ENCODE measurements at places on chromosomes 5 and 9.

- peak; percentile 40 for DNase-seq
Measured at GRCh38 chr5:6772886-6773285, 59.7 kb downstream of the TENT4A start.

DNA sequence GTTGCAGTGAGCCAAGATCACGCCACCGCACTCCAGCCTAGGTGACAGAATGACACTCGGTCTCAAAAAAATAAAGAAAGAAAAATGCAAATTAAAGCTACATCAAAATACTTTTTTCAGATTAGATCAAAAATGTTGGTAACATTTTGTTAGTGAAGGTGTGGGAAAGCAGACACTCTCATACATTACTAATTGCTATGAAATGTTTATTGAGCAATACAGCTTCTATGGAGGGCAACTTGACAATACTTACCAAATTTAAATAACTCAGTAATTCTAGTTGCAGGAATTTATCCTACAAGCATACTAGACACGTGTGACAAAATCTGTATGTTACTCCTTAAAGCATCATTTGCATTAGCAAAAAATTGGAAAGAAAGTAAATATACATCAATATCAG lies 4.1 kb downstream of the TRIM23 start:
- no peak for DNase-seq

GRCh38 chr5:56625541-56625940 lies 189.8 kb upstream of the MAP3K1 start:
- no peak for DNase-seq

DNA sequence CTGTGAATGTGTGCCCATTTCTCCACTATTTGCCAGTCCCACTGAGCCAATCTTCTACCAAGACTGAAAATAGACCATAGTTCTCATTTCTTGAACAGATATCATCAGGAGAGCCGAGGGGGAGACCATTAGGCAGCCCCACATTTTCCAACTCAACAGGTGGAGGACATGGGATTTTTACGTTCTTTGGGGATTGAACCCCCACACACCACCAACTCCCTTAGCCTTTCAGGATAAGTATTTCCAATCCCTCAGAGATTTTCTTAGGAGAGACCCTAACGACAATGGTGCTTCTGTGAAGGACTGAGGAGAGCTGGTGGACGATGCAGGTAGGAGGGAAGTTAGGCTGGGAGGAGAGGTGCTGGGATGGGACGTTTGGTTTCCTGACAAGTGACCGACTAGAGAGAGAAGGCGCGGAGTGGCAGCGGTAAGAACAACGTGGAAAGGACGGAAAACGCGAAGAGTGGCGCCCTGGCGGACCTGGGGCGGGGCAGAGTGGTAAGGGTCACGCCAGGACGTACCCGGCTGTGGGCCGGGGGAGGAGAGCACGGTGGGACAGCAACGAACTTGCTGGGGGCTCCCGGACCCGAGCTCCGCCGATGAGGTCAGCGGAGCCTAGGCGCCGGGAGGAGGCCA lies 681 bp upstream of the CHSY3 start:
- no peak for DNase-seq

DNA sequence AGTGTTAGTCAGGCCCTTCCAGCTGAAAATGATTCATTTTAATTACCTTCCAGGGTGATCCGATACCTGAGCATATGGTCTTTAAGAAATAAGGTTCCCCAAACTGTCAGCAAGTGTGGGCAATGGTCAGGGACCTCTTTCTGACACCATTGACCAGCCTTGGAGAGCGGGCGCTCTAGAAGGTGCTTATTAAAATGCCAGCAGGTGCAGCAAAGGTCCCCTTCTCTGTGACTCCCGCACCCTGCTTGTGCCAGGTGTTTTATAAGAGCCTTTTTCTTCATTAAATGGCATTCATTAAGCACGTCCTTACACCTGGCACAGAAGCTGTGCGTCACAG lies 85.3 kb downstream of the MVB12B start:
- DNase-seq, result peak; percentile 35

- DNase-seq, result no peak
Measured at GRCh38 chr9:708551-709432, 132.7 kb upstream of the DMRT1 start.

GRCh38 chr9:32423371-32423770 lies 38.9 kb downstream of the ACO1 start:
- no peak for DNase-seq

DNA sequence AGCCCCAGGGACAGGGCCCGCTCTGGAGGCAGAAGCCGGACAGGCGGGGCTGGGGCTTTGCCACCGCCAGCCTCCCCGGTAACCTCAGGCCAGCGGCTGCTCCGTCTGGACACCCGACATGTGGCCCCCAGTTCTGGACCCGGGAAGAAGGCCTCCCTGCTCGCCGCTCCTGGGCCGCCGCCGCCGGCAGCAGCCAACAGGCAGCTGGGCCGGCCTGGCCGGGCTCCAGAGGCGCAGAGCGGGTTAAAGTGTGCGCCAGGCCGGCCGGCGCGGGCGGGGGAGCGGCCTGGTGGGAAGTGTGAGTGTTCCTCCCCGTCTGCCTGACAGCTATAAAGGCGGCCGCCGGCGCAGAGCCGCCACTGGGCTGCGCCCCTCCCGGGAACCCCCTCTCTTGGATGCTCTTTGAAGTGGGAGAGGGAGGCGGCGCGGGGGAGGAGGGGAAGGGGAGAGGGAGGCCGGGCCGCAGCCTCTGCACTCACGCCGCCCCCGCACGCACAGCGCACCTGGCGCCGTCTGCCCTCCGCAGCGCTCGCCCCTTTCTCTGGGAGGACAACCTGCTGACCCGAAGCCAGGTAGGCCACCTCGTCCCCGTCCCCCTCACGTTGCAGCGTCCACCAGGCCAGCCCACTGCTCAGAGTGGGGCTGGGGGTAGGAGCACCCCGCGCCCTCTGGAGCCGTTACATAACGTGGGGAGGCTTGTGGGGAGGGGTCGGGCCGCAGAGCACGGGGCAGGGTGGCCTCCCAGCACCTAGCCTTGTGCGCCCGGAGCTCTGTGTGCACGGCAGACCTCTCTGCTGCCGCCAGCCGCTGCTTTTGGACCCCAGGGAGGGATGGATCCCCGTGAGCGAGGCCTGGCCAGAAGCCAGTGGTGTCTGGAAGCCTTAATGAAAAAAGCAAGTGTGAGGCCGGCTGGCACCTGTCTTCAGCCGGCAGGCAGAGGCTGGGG lies at the start of gene ADAMTSL2:
Gene ADAMTSL2 (plus strand): TSS at position 359 of the 946 bp plus-strand sequence. CDS start 2,009 bp downstream, outside the sequence.
- DNase-seq, result peak; percentile 86

DNA sequence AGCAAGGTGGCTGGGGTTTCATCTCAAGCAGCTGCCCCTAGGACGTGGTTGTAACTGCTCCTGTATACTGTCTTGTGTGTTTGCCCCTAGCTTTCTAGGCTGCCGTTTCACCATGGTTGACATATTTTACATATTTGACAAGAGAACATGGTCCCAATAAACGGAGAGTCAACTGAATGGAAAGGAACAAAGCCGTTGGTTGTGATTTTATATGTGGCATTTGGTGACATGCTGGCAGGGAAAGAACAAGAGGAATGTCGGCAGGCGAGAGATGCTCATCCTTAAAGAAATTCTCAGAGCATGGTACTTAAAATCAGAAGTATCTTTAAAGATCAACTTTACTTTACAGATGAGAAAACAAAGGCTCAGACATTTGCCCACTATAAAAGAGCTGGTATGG lies 11.8 kb downstream of the ZNF366 start:
- no peak for DNase-seq

- no peak for DNase-seq
Measured at GRCh38 chr9:121283856-121284732, 16.1 kb downstream of the GSN start.

DNA sequence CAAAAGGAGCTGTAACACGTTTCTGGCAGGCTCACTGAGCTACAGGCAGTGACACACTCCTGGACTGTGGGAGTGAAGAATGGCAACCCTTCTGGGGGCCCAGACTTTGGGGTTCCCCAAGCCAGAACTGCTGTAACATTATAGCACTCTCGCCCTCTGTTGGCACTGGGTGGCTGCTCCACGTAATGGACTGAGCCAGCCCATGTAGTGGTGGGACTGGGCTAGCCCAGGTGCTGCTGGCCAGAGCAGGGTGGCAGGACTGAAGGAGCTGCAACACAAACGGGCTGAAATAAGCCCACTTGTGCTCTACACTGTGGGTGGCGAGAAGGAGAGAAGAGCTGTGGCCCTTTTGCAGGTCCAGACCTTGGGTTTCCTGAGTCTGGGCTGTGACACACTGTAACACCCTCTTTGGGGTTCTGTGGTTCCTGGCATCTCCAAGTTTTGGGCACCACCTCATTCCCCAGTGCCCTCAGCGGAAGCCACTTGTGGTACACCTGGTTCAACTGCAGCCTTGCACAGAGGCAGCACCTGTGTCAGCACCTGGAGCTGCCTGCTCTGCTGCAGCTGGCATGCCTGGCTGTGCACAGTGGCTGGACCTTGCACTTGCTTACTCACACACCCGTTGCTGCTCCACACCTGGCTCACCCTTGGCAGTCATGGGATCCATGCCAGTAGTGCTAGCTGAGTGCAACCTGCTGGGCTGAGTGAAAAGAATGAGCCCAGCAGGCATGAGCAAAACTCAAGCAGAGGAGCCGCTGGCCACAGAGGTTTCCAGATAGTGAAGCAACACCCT lies 95.0 kb upstream of the PRR16 start:
- no peak for DNase-seq

GRCh38 chr5:139701056-139701741 lies 53.0 kb downstream of the CXXC5 start:
- no peak for DNase-seq

DNA sequence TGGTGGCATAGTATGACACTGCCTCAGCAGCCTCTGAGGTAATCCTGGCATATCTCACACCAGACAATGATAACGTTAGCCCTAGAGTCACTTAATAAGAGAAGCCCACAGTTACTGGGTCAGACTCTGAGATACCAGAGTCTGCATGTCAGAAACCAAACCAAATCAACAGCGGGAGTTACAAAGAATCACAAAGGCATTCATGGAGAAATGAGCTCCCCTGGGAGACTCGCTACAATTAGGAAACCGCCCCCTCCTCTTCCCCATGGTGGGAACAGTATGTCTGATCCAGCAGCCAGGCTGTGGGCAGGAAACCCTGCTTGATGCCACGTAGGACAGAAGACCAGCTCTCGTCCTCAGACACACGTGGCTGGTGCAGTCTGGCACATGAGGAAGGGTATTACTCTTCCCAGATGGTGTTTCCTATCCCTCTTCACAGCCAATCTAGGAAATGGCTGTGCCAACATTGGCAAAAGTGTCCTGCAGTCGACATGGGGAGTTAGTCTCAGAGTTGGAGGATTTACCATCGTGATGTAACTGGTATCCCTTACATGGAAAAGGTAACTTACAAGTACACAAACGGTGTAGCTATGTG lies 485.4 kb downstream of the ZNF608 start:
- DNase-seq, result no peak

- no peak for DNase-seq
Measured at GRCh38 chr5:3010301-3010952, 258.9 kb upstream of the IRX2 start.

GRCh38 chr5:109826-110225 lies 17.9 kb downstream of the PLEKHG4B start:
- DNase-seq, result no peak

DNA sequence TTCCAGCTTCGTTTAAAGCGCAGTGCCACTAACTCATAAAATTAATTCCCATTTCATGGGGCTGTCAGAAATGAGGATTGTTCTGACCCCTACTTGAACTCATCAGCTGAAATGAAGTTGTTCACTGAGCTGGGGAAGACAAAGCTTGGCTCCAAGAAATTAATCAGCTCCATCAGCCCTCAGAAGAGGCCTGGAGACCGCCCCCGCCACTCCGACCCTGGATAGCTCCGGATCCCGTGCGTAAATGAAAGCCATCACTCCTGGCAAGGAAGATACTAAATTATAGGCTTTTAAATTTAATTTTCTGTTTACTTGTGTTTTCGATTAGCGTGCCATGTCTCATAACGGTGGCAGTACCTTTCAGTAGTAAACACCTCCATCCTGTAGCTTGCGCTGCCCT lies 142.8 kb upstream of the IRX2 start:
- no peak for DNase-seq

DNA sequence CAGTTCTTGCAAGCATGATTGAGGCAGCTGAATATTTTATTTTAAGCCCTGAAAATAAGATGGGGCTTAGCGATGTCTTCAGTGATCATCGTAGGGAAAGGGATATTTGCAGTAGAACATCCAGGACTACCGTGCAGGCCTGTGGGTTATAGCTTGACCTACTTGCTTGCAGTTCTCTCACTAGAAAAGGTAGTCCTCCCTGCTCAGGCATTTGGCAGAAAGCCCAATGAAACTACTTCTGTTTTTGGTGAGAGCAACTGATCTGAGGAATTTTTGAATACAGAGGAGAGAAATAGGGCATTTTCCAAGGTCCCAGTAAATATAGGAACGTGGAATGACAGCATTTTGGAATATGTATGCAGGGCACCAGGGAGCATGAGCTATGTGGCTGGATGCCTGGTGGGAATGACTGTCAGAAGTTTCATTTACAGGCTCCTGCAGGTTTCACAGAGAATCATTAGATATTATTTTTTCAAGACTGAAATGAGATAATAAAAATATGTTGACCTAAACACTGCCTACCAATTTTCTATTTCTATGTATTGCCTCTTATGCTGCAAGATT lies 417.9 kb upstream of the ACTBL2 start:
- DNase-seq, result no peak

DNA sequence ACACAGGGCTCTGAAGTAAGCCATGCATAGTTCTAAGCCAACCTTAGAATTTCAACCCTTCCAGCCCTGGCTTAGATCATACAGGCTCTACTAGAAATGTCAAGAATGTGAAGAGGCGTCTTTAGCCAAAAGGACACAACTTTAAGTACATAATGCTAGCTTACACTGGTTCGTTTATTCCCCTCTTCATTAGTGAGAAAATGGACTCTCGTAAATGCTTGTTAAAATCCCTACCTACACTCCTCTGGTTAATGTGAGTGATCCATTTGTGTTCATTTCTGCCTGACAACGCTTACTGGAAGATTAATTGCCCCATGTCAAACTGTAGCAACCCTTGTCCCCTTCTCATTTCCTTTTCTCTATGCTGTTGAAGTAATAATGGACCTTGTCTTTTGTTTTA lies 149.3 kb upstream of the POU5F2 start:
- DNase-seq, result peak; percentile 80

Measured in DMS79 (cell line).